Stimulated activated CD4-positive, alpha-beta T cell treated with anti-CD3 and anti-CD28 coated beads, Interleukin-2, amount 100 ng/mL, for 24 hours (primary cell): ENCODE measurements at places on chromosomes 6 and 20.

DNA sequence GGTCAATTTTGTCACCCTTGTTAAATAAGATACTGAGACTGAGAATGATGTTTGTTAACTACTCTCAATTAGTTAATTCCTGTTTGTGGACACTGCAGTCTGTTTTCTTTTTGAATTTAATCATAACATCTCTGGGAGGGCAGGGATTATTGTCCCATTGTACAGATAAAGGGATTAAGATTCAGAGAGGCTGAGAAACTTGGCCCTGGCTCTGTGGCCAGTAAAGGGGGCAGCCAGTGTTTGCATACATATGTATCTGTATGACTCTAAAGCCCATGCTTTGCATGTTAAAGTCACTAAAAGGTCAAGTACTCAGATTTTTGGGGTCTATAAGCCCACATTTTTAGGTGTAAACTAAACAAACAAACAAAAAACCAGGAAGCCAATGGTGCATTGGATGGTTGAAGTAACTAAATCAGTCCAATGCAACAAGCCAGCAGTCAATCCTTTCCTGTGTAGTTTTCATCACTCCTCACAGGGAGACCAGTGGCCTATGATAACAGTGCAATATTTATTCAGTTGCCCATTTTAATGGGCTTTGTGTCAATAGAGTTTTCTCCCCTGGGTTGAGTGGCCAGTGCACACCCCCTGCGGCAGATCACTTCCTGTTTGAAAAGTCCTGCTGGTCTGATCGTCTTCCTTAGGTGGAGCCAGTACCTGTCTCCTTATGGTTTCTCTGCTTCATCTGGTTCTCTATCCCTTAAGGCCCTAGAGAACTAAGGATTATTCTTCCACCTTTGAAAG lies 106.7 kb downstream of the SLX4IP start:
- no peak for DNase-seq

DNA sequence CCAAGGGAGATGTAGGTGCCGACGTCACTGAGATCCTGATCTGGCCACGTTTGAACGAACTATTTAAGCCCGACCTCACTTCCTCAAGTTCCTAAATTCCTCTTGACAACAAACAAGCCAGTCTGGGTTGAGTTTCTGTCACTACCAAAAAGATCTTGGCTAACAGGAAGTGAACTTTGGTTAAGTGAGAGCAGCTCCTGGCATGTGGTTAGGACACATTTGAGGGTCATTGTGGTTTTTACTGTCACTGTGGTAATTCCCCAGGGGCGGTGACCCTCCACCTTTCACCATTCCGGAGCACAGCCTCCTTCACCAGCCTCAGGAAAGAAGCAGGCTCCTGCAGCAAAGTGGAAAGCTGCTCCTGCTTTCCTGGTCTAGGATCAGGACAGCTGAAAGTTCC lies 43.1 kb upstream of the ZNF831 start:
- DNase-seq, result no peak

DNA sequence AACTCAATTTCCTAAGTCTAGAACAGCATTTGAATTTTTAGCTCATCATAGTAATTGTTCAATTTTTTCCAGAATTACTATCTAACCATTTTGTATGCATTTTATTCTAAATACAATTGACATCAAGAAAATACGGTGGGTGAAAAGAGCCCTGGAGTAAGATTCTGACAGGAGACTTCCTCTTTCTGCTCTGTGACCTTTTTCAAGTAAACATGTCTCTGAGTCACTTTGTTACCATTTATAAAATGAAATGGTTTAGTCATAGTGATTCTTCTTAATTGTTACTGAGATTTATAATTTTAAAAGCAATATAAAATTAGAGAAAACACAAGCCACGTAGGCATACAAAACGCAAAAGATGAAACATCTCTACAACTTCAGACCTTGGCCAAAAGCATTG lies 80.2 kb downstream of the PLCB1 start:
- no peak for DNase-seq

DNA sequence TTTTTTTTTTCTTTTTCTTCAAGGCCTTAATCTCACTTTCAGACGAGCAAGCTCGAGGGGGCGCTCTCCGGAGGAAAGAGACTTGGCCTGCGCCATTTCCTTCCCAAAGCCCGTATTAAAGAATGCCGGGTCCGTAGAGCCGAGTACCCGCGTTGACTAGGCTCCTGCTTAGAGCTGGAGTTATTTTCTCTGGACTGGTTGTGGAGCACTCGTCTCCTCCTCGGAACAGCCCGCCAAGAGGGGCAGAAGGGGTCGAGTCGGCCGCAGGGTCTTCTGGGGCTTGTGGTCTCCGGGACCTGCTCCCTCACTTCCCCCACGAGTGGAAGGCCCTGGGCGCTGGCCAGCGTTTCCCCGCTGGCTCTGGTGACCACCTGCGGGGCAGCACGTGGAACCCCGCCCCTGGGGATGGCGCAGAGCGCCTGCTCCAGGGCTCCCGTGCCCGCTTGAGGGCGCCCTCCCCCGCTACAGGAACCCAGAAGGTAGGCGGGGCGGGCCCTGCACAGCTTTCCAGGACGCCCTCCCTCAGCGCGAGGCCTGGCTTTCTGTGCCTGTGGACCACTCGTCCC lies 2.7 kb upstream of the MEI4 start:
- peak; percentile 19 for DNase-seq

- DNase-seq, result no peak
Observed at GRCh38 chr20:13290724-13291123, 69.7 kb downstream of the ISM1 start.

DNA sequence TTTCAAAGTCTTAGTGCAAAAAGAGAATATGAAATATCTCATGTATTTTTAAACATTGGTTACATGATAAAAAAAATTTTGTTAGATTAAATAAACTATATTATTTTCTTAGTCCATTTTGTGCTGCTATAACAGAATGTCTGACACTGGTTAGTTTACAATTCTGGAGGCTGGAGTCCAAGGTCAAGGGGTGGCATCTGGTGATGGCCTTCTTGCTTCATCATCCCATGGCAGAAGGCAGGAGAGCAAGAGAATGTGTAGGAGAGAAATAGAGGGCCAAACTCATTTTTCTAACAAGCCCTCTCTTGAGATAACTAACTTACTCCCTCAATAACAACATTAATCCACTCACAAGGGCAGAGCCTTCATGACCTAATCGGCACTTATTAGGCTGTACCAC lies 11.5 kb upstream of the MCUR1 start:
- DNase-seq, result no peak

DNA sequence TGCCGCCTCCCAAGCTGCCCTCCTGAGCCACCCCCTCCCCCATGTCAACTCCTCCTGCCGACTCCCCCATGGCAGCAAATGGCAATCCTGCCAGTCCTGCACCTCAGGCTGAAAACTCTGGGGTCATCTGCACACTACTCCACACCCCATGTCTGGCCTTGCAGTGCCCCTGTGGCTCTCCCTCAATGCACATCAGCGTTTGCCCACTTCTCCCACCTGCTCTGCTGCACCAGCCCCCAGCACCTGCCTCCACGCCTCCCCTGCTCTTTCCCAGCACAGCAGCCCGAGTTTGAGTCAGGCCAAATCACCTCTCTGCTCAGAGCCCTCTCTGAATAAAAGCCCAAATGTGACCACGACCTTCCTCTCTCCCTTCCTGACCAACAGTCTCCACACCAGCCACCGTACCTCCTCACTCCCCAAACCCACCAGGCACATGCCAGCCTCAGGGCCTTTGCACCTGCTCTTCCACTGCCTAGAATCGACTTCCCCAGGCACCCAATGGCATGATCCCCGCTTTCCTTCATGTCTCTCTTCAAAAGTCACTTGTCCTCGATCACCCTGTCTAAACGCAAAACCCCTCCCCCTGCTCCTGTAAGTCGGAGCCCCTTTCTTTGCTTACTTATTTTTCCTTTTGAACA lies 4.3 kb downstream of the PXDC1 start:
- no peak for DNase-seq
